NCI-H2107 (cell line): ENCODE measurements at places on chromosomes 5 and 9.

DNA sequence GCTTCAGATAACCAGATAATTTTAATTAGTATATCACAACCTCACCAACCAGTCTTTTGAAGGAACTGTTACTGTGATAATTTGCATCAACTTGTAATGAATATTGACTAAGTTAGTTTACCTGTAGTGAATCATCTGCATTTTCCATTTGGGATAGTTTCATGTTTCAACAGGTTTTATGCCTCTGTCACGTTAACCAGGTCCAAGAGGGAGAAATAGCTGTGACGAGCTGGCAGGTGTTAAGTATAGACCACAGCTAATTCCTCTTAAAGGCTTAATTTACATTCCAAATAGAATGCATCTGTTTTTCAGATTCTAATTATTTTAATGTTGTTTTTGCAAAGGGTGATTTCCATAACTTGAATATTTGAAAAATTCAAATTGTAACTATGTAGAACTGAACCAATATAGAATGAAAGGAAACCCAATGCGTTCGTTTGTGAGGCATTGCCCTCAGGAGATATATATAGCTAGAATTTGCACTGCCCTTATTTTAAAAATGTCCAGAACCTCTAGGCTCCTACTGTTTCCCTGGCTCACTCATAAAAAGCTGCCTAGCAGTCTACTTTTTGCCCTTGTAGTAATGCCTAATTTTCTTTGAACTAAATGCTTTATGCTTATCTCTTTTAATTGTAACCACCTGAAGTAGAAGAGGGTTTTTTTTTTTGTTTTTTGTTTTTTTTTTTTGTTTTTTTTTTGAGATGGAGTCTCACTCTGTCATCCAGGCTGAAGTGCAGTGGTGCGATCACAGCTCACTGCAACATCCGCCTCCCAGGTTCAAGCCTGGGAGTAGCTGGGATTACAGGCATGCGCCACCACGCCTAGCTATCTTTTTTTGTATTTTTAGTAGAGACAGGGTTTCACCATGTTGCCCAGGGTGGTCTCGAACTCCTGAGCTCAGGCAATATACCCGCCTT lies 270.5 kb downstream of the SMARCA2 start:
- DNase-seq = no peak

GRCh38 chr5:52757527-52757926 lies 30.2 kb upstream of the ITGA1 start:
- no peak for DNase-seq

DNA sequence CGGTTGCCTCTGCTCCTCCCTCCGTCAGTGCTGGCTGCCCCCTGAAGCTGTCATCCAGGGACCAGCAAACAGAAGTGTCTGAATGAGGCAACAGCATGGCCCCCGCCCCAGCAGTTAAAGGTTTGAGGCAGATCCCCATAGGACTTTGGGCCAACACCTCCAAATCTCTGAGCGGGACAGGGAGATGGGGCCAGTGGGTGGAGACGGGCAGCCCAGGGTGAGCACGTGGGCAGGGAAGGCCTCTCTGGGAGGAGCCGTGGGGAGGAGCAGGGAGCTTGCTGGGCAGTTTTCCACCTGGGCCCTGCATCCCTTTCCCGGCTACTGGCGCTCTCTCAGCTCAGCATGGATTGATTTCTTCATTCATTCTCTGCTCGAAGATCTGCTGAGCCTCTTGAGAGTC lies 39.1 kb upstream of the NOTCH1 start:
- DNase-seq = no peak

DNA sequence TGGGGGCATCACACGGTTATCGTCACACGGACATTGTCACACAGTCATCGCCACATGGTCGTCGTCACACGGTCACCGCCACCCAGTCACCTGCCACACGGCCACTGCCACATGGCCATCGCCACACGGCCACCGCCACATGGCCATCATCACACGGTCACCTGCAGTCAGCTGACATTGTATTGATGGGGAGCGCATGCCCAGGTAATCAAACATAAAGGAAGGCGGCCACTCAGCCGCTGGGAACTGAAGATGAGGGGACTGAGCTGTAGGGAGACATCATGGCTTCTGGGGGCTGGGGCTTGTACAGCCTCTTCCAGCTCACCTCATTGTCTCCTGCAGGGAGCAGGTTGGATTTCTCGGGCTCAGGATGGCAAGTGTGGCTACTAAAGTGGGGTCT lies 49.2 kb downstream of the MRPL36 start:
- DNase-seq = no peak

- no peak for DNase-seq
These were observed 288.9 kb upstream of the VLDLR start for GRCh38 chr9:2332663-2333062.

DNA sequence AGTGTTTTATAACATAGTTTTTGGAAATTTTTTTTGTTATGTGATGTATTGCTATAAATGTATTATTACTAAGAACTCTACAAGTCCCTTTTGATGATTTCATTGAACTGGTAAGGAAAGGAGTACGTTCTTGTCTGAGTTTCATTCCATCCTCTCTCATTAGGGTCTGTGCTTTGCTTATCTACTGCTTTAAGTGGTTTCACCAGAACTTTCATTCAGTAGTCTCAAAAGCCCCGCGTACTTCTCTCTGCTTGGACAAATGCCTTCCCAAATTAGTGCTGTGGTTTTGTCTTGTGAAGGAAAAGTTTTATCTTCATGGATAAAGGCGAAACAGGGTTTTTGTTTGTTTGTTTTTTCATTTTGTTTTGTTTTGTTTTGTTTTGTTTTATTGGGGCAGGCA lies 469.8 kb upstream of the WWC1 start:
- DNase-seq = no peak
